Astrocyte of the hippocampus (primary cell): ENCODE measurements at places on chromosomes 7 and 10.
A peak's percentile ranks its signal among the peaks of the same experiment; 100 is the strongest.

DNA sequence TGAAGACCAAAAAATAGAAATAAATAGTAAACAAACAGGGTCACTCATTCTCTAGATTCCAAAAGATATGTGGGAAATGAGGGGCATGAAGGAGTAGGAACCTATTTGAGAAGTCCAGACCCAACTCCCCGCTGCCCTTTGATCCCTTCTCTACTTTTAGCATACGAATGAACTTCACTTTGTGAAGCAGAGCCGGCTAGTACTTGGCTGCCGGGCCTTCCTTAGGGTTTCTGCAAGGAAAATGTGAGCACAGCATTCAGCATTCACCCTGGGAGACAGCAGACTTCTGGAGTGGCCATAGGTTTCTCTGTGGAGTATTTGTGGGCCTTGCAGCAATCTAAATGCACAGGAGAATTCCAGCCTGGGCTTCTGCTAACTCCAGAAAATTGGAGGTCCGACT lies 76.3 kb upstream of the PRKAR2B start:
- DNase-seq = no peak

- DNase-seq = no peak
These were observed 1010.0 kb downstream of the XPNPEP1 start for GRCh38 chr10:108913300-108913699.

GRCh38 chr7:138212314-138212713 lies 136.1 kb downstream of the AKR1D1 start:
- no peak for DNase-seq

GRCh38 chr7:131603932-131604331 lies 47.5 kb upstream of the PODXL start:
- DNase-seq = no peak

DNA sequence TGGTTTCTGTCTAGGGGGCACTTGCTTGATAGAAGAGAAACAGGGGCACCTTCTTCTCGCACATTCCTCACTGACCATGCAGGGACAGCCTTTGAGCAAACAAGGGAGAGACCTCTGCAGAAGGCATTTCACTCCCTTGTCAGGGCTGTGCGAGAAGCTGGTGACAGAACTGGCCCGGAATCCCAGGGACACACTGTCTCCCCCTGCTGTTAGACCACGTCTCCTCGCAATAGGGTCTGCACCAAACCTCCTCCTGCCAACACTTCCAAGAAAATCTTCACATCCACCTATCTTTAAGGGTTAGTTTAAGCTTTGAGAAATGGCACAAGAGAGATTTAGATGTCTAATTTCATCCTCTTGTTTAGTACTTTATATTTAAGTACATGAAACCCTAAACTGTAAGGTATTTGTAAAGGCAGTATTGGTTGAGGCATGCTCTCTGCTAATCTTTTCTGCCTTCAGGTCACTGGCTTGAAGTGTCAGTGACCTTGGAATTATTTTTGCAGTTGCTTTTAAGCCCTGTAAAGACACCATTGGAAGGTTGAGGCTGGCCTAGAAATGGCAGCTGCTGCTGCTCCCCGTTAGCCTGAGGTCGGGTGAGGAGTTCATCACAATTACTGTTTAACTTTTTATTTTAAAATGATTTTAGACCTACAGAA lies 37.0 kb downstream of the RBM20 start:
- DNase-seq = peak; percentile 58

DNA sequence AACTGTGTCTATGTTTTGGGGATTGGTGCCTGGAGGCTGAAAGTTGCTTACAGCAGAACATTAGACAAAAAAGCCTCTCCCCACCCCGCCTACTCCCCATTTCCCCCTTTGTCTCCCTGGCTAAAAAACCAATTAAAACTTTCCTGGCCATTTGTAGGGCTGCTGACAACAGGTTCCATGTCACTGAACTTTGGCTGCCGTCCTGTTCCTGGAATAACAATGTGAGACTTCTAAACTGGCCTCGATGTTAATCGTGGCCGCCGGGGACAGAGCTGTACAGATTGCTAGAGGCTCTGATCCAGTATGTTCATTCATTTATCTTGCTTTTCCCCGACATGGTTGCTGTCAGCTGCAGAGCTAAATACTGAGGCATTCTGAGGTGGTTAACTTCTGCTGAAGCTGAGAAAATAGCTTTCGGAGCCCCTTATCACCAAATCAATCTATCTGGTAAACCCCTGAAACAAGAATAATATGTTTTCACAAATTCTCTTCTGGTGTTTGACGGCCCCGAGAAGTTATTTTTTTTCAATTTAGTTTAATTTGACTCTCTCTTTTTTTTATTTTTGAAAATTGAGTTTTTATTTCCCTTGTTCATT lies 271.6 kb downstream of the GFRA1 start:
- DNase-seq = peak; percentile 44

DNA sequence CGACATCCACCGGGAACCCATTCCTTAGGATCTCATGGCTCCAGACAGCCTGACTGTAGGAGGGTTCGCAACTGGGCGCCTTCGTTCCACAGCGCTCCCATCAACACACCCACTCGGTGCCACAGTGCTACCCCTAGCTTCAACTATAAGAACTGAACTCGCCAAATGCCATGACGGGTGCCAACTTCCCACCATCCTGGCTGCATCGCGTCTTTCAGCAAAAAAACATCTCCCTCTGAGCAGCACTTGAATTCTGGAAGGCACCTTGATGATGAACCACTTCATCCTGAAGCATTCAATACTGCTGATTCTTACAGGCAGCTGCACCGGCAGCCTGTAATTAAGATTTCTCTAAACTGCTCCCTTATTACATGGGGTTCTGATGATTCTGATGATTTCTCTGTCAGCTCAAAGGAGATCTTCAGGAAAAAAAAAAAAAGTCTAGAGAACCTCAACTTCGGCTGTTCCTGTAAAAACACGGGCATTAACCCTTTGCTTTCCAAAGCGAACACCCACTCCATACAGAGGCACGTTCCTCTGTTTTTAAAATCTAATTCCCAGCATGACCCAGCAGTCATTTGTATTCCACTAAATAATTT lies 1.3 kb downstream of the CYTH3 start:
- DNase-seq = peak; percentile 74

DNA sequence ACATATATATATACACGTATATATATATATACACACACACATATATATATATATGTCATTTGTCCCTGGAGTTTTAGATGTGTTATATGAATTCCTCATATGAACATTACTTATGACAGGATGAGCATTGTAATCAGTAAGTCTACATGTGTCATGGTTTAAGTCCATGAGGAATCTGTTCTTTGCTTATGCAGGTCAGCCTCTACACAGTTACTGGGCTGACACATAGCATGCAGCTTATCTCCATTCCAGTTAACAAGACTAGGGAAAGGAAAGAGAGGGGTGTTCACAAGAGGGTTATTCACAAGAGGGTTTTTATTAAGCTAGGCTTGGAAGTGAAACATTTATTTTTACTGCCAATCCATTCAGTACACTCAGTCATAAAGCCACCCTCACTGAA lies 226.7 kb downstream of the SNX13 start:
- no peak for DNase-seq

DNA sequence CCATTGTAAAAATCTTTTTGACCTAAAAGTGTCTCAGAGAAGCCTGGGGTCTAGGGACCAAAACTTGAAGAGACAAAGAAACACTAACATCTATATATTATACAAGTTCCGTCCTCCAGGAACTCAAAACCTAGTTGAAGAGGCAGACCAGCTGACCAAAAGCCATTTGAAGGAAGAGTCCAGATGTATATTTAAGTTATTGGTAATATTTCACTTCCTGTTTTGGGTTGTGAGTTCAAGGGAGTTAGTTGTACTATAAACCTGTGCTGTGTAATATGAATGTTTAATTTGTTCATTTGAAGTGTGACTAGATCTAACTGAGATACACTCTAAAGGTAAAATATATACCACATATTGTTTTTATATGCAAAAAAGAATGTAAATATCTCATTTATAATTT lies 45.0 kb downstream of the CDK1 start:
- no peak for DNase-seq

DNA sequence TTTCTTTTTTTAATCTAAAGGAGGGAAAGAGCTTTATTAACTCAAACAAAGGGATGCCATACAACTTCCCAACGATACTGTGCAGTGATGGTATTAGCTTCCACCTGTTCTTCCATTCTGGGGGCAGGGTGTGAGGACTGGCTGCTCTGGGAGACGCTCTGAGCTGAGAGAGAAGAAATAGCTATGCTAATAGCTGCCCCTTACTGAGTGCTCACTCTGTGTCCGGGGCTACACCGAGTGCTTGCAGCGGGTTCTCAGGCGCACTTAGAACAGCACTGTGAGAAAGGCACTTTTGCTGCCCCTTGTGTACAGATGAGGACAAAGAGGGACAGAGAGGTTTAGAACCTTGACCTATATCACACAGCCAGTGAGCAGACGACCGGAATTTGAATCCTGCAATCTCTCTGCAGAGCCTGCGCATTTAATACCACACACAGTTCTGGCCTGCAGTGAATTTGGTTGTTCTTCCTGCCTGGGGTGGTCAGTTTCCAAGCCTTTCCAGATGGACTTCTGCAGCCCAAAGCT lies 142.2 kb downstream of the PLPP4 start:
- DNase-seq = no peak
